ENCODE measurements at places on chromosomes 5 and 9.

DNA sequence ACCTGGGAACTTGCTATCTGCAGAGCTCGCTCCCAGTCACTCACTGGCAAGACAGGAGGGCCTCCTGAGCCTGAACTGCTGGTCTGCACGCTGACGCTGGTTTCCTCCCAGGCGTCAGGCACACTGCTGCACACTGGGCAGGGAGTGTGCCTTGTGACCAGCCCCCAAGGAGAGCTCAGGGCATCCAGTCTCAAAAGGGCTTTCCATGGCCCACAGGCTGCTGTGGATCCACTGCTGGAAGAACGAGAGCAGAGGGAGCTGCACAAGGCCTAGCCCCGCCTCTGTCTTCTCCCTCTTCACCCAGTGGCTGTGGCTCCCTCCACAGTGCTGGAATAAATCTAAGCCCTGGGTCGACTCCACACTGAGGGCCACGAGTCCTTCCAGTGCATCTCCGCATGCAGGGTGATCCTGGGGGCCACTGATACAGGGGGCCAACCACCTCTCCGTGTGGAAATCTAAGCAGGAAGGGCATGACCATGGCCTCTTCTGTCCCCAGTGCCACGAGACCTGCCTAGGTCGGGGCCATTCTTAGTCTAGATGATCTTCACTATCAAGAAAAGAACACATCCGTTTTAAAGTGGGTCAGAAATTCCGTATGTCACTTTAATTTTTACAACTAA lies 93.6 kb downstream of the CAMSAP1 start:
- no peak for DNase-seq

DNA sequence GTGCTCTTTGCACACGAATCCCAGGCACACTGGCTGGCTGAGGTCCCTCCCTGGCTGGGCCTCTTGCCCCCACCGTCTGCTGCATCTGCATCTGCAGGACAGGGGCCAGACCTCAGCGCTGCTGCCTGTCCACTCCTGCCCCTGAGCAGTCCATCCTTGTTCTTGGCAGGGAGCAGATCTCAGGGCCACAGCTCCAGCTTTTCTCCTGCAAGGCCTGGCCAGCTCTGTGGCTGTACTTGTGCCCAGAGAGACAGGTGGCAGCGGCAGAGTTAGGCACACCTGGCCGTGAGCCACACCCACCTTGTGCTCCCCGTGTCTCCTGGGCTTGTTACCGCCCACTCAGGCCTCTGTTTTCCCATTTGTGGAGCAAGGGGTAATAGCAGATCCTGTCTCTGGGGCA lies 13.9 kb downstream of the NEK6 start:
- no peak for DNase-seq

- no peak for DNase-seq
Observed at GRCh38 chr5:107889387-107889786, 218.7 kb upstream of the EFNA5 start.

DNA sequence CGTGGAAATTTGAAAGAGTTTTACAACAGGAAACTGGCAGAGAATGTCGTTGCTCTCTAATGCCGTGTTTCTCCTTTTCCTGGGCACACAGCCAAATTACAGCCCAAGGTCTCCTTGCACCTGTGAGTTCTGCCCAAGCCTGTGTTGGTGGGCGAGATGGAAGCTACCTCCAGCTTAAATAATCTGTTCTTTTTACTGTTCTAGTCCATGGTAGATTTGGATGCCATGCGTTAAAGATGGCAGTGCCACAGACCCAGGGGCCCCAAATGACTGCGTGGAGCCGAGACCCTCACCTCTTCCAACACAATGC lies 92.6 kb upstream of the IRX4 start:
- DNase-seq: no peak

GRCh38 chr9:133108794-133109641 lies 12.0 kb downstream of the RALGDS start:
- no peak for DNase-seq

- no peak for DNase-seq
Observed at GRCh38 chr5:95949810-95950209, 11.8 kb downstream of the ELL2 start.

Data from brain microvascular endothelial cell (primary cell).